ENCODE measurements at places on chromosomes 13 and 19.

GRCh38 chr13:73828811-73829210, 305.4 kb downstream of the KLF12 start:
- DNase-seq: no peak

GRCh38 chr19:6252066-6252465, 27.7 kb downstream of the MLLT1 start:
- DNase-seq: no peak

- peak; percentile 26 for DNase-seq
Observed at GRCh38 chr13:112943309-112944125, 25.5 kb upstream of the MCF2L start.

GRCh38 chr19:34461375-34462100, 20.0 kb upstream of the WTIP start:
- no peak for DNase-seq

DNA sequence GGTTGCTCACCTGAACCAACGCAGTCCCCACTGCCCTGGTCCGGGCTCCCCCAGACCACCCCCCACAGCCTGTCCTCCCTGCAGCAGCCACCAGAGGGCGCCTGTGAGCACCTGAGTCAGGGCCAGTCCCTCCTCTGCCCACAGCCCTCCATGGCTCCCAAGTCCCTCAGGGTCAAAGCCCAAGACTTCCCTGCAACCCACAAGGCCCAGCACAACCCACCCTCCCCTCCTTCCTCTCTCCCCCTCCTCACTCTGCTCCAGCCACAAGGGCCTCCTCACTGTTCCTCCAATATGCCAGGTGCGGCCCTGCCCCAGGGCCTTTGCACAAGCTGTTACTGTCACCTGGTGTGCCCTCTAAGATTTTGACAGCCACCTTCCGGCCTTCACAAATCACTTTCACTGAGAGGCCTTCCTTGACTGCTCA, 10.9 kb downstream of the GNA15 start:
- peak; percentile 27 for DNase-seq

DNA sequence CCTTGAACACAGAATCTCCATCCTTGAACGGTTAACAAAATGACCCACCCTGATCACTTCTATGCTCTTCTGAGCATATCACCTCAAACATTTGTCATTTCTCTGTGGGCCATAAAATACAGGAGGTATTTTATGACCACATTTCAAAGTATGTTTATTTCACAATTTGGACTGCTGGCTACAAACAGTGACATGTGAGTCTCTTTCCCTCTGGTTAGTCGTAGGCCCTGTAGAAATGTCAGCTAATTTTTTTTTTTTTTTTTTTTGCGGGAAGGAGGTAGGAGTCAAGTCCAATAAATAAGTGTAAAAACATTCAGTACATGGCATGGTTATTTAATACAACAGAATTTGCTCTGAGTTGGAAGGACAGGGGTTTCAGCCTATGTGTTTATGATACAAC, 70.7 kb downstream of the FOXO1 start:
- no peak for DNase-seq

DNA sequence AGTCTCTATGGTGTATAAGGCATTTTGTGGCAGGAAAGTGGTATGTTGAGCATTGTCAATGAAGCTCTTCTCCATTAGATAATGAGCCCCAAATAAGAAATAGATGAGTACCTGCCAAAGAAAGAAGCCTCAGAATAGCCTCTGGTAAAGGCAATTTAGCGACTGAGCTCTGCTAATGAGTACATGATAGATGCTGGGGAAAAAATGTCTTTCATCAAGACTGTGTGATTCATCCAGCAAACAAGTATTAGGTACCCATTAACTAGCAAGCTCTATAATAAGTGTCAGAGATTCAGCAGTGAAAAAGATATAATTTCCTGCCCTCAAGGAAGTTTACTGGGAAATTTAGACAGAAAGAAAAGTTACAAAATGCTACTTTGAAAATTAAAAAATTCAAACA, 294.6 kb downstream of the ITGBL1 start:
- DNase-seq: peak; percentile 14

- DNase-seq: no peak
Observed at GRCh38 chr13:85194482-85194881, 604.7 kb downstream of the SLITRK6 start.

GRCh38 chr19:20167651-20168122, 673 bp downstream of the ZNF486 start:
- DNase-seq: no peak

GRCh38 chr13:37139356-37139755, 33.9 kb upstream of the CSNK1A1L start:
- no peak for DNase-seq

- no peak for DNase-seq
Observed at GRCh38 chr19:2042485-2043250, 8.4 kb downstream of the MKNK2 start.

- DNase-seq: no peak
Observed at GRCh38 chr13:41459432-41460073, 2.2 kb downstream of the RGCC start.

- no peak for DNase-seq
Observed at GRCh38 chr19:7260161-7260560, 34.1 kb downstream of the INSR start.

DNA sequence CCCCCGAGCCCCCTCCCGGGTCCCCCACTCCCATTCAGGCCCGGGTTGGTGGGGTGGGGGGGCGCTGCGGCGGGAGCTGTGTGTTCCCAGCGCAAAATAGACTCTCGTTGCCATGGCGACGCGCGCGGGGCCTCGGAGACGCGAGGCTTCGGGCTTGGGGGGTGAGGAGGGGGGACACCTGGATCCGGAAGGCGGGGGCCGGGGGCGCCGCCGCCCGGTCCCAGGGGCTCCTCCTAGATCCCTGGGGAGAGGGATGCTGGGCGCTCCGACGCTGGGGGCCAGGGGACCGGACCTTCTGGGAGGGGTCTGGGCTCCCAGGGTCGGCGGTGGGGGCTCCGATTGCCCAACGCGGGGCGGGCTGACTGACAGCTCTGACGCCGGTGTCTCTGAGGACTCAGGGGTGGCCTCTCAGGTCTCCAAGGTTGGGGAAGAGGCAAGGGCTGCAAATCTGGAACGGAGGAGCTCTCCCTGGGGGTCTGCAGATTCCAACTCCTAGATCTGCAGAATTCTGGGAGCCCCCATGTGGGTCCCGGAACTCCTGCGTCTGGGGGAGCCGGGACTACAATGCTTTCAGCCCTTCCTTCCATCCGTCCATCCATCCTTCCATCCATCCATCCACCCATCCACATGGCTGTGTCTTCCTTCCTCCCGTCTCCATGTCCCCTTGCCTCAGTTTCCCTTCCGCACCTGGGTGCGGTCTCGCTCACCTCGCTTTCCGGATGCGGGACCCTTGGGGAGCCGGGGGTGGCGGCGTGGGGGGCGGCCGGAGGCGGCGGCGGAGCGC, 9.1 kb upstream of the SHISA7 start:
- DNase-seq: no peak

DNA sequence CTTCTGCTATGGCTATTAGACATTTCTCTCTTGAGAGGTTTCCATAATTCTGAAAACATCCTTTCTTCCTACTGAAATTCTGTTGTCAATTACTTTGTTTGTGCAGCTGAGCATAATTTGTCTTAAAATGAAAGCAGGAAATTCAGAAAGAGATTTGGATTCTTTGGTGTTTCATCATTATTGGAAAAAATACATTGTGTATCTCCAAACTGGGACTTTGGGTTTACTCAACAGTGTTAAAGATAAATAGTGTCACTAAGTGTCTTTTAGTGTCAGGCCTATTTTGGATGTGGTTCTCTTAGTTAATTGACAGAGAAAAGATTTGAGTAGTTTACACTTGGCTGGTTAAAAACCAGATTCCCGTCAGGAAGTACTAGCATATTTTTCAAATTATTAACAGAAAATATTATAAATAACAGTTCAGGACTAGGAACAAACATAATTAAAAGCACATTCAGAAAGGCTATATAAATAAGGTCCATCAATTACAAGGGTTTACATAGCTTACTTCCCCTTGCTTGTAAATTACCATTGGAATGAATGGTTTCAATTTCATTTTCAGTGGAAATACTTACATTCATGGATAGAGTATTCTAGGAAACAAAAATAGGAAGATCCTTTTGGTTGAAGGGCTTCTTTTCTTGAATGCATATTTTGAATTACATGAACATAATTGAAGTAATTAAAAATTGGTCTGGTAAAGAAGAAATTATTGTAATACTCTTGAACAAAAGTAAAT, 483.1 kb downstream of the GPC6 start:
- no peak for DNase-seq

DNA sequence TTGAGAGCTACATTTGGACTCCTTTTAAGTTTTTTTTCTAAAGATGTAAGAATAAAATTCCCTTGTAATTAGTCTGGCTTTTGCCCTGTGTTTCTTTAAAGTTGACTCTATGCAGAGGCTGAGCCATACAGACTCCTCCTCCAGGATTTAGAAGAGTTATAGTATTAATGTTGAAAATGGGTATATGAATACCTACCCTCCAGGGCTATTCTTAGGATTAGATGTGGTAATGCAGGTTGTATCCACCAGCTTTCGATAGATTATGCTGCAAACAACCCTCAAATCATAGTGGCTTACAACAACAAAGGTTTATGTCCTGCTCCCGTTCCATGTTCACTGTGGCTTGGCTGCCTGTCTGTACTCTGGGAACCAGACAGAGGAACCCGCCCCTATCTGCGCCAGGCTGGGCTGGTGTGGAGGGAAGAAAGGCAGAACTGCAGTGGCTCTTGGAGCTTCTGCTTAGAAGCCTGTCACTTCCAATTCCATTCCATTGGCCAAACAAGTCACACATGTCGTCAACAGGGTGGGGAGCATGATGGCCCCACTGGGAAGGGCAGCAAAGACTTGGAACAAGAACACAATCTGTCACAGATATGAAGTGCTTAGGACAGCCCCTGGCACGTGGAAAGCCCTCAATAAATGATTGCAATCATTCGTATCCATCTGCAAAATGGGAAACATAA, 290.8 kb downstream of the FOXO1 start:
- DNase-seq: no peak

DNA sequence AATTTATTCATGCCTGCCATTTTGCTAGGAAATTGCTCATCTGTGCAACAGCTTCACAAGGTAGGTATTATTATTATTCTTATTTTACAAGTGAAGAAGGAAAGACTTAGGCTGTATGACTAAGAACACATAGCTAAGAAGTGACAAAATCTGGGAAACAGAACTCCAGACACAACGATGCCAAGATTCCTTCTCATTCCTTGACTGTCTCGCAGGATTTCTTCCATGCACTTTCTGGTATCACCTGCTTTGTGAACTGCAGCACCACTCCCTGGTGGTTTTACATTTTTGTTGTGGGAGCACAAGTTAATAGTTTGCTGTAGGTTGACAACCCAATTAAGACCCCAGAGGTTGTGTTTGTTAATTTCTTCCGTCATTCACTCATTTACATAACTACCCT, 188.5 kb downstream of the LACC1 start:
- no peak for DNase-seq

DNA sequence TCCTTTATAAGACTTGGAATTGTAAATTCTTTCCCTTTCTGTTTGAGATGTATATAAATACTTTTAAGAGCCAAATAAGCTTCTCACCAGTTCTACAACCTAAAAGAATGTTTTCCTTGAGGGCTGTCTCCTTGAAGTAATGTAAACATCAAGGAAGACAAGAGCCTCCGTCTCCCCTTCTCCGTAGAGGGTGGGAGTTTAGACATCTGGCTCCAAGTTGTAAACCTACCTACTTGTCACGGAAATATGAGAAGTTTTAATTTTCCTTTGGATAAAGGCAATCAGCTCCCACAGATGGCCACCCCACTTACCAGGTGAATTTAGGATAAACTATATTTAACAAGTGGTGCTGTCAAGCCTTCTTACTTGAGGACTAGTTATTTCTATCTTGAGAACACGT, 237.9 kb downstream of the NALCN start:
- no peak for DNase-seq

DNA sequence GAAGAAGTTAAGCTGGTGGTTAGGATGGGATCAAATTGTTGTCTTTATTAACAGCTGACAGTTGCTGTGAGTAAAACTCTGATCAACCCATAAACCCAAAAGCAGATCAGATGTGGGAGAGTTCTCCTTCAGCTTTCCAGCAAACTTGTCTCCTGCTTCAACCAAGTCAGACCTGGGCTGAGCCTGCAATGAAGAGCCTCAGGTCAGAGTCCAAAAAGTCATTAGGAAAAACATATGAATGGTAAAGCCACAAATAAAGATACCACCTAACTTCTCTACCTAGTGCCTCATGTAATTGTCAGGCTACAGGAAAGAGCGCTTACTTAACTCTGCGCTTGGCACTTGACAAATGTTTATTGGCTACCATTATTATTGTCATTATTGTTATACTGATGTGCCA, 21.9 kb upstream of the UBE2L5 start:
- no peak for DNase-seq

GRCh38 chr19:56105090-56105701, 15.9 kb downstream of the ZNF787 start:
- no peak for DNase-seq

GRCh38 chr19:7602240-7602934, 6.7 kb downstream of the CAMSAP3 start:
- DNase-seq: no peak

- peak; percentile 19 for DNase-seq
Observed at GRCh38 chr19:34475026-34475974, 6.3 kb upstream of the WTIP start.

DNA sequence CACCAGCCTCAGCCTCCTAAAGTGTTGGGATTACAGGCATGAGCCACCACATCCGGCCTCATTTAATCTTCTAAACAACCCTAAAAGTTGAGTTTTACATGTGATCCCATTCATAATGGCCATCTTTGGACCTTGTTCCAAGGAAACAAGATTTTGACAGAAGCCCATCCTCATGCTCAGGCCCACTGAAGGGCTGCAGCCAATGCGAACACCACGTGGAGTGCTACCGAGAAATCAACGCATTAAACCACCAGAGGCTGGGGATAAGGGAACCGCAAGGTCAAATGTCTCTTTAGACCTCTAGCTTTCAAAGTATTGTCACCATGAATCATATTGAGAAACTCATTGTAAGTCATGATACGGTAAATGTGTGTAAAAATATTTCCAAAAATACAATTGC, 49.4 kb upstream of the DOCK9 start:
- DNase-seq: no peak

DNA sequence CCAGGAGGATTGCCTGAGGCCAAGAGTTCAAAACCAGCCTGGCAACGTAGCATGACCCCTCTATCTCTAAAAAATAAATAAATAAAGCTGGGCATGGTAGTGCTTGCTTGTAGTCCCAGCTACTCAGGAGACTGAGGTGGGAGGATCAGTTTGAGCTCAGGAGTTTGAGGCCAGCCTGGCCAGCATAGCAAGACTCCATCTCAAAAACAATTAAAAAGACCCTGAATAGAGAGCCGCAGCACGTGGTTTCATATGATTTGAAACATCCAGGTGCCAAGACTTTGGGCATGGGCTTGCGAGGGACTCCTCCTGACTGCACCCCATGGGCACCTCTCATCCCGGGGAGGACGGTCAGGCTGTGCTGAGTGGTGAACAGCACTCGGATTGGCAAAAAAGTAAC, 63.9 kb downstream of the ZIC5 start:
- no peak for DNase-seq

DNA sequence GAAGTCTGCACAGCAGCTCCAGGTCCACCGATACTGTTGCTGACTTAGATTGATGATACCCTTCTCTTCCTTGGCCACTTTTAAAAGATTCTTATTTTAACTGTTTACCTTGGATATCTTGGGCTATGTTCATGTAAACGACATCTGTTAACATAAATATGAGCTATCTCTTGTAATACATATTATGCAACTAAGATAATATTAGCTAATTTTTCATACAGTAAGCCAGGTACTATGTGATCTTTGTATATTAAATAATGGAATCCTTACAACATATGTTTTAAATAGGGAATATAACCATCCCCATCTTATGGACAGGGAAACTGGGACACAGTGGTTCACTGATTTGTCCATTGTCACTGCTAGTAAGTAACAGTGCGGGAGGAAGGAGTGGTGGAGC, 37.9 kb downstream of the TNFRSF19 start:
- no peak for DNase-seq

- no peak for DNase-seq
Observed at GRCh38 chr19:47161876-47162489, 31.3 kb downstream of the SAE1 start.

Measured in ACHN (cell line).